Mammary microvascular endothelial cell (primary cell): ENCODE measurements at places on chromosomes 6 and 20. TPM values are rescaled to one million over a fixed set of nuclear protein-coding genes. Genes with fewer than 3 reads are reported as not detected.

ADGRB3 gene
- not detected in 2 replicates for total RNA-seq

DOK5 gene
- 0.67 TPM in 1 of 2 replicates, not detected in the other for total RNA-seq

LGSN gene
- total RNA-seq, result not detected in 2 replicates

NCOA6 gene
- 5.9 and 8.6 TPM in 2 replicates for total RNA-seq

FOXC1 gene
- 9.9 and 10.5 TPM in 2 replicates for total RNA-seq
